ENCODE measurements at places on chromosomes 7 and 10.

- no peak for DNase-seq
Observed at GRCh38 chr10:102322914-102323313, 72.6 kb upstream of the NFKB2 start.

DNA sequence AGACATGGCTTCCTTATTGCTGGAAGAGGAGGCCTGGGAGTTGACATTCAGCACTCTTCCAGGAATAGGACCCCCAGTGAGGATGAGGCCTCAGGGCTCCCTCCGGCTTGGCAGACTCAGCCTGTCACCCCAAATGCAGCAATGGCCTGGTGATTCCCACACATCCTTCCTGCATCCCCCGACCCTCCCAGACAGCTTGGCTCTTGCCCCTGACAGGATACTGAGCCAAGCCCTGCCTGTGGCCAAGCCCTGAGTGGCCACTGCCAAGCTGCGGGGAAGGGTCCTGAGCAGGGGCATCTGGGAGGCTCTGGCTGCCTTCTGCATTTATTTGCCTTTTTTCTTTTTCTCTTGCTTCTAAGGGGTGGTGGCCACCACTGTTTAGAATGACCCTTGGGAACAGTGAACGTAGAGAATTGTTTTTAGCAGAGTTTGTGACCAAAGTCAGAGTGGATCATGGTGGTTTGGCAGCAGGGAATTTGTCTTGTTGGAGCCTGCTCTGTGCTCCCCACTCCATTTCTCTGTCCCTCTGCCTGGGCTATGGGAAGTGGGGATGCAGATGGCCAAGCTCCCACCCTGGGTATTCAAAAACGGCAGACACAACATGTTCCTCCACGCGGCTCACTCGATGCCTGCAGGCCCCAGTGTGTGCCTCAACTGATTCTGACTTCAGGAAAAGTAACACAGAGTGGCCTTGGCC is 4.3 kb downstream of the PGAM2 start:
- no peak for DNase-seq

DNA sequence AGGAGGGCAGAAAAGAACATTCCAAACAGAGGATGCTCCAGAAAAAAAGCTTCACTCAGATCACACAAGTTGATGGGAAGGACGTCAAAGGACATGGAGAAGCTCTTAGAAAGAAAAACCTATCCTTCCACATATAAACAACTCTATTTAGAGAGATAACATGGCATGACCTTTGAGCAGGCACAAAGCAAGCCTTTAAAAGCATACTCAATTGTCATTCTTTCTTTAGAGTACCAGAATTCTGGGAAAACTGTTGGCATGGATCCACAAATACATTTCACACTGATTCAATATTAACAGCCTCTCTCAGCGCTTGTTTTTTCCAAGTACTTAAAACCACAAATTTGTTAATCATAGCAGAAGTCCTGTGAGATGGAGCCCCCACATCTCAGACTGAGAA is 7.3 kb upstream of the ABLIM1 start:
- no peak for DNase-seq

DNA sequence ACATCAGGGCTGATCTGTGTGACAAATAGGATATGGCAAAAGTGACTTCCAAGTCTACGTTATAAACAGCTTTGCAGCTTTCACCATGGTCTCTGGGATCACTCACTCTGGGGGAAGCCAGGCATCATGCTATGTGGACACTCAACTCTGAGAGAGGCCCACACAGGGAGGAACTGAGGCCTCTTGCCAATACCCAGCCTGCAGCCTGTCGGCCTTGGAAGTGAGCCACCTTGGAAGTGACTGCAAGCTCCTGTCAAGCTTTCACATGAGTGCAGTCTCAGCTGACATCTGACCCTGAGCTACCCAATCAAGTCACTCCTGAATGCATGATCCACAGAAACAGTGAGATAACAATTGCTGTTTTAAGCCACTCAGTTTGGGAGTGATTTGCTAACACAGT is 56.5 kb downstream of the MMRN2 start:
- no peak for DNase-seq

- DNase-seq = no peak
Observed at GRCh38 chr10:103660364-103661197, 167.1 kb downstream of the NEURL1 start.

GRCh38 chr7:142645777-142646176 is 103.5 kb upstream of the PRSS1 start:
- DNase-seq = no peak

DNA sequence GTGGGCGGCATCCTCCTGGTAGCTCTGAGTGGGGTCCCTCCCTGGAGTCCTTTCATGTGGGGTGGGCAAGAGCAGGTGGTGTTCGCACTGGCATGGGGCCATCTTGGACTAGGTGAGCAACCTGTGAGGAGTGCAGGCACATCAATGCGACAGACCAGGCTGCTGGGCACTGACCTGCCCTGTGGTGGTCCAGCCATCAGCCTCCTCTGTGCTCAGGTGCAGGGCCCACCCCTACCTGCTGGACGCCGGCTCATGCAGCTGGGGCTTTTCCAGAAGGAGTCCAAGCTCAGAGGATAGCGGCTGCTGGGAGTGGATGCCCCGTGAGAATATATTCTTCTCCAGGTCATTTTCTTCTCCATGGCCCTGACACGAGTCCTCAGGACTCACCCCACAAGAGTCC is 424.4 kb downstream of the GLRX3 start:
- no peak for DNase-seq

- peak; percentile 12 for DNase-seq
Observed at GRCh38 chr10:132169031-132169765, 17.6 kb upstream of the DPYSL4 start.

- no peak for DNase-seq
Observed at GRCh38 chr10:125055446-125055845, 104.9 kb downstream of the CTBP2 start.

DNA sequence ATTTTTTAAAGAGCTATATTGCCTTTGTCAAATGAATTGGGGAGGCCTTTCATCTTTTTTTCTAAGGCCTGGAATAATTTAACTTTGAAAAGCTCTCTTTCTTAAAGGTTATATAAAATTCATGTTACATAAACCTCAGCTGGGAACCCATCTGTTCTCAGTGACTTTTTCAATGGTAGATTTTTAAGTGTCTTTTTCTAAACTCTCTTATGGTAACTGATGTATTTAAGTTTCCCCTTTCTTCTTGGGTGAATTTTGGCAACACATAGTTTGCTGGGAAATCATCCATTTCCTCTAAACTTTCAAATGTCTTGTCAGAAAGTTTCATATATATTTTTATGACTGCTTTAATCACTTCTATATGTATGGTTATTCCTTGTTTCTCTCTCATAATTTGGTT is 362.2 kb upstream of the KLF6 start:
- DNase-seq = no peak

DNA sequence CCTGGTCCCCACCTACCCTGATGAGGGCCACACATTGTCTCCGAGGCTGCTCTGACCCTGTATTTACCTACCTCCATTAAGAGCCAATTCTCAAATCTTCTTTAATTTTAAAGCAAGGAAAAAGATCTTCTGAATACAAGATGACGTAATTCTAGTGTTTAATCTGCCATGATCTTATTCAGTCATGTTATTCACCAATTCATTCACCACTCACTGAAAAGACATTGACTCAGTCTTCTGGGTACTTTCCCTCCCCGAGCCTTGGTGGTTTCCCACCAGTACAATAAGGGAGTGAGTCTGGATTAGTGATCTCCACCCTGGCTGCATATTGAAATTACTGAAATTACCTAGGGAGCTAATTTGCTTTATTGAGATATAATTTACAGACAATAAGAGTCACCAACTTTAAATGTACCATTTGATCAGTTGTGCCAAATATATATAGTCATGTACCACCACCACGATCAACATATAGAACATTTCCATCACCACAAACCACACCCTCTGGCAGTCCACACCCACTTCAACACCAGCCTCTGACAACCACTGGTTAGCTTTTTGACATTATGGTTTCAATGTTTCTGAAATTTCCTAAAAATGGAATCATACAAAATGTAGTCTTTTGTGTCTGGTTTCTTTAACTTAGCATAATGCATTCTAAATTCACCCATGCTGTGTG is 117.5 kb upstream of the UNC5B start:
- no peak for DNase-seq

DNA sequence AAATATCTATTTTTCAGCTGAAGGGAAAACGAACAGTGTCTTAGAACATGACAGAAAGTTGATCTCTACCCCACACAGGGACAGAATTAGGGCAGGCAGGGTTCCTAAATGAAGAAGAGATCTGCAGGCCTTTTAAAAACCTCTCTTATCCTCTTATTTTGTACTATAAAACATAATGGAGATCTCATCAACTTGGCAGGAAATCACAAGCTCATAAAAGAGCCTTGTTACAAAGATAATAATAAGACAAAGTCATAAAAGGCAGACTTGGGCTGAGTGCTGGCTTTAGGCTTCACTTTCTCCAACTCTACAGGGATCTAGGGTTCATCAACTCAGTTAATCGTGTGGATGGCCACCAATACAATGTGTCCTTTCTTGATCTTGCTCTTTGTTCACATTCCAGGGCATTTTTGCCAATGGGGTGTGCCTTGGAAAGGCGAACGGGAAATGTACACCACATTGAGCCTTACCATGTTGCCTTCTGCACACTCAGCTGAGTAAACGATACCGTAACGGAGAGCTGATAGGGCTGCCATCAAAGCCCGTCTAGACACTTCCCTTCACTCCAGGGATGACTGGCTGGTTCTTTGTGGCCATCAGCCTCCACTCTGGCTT is 7.1 kb upstream of the TEX36 start:
- DNase-seq = no peak

GRCh38 chr10:30812018-30812851 is 182.7 kb upstream of the LYZL2 start:
- no peak for DNase-seq

DNA sequence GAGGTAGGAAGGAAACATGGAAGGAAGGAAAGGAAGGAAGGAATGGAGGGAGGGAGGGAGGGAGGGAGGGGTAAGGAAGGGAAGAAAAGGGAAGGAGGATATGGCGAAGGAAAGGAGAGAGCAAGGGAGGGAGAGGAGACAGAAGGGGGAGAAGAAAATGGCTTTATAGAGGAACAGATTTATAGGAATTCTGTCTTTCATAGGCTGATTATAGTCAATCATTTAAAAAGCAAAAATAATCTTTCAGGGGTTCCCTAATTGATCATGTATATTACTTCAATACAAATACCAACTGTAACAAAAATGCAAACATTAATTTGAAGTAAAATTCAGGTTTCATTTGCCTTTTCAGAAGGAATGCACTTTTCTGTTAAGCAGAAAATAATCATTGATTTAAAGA is 519.1 kb downstream of the MDFIC start:
- DNase-seq = no peak

GRCh38 chr7:131533151-131533559 is 23.3 kb downstream of the PODXL start:
- DNase-seq = no peak

GRCh38 chr7:8177109-8177933 is 84.6 kb downstream of the ICA1 start:
- DNase-seq = no peak

DNA sequence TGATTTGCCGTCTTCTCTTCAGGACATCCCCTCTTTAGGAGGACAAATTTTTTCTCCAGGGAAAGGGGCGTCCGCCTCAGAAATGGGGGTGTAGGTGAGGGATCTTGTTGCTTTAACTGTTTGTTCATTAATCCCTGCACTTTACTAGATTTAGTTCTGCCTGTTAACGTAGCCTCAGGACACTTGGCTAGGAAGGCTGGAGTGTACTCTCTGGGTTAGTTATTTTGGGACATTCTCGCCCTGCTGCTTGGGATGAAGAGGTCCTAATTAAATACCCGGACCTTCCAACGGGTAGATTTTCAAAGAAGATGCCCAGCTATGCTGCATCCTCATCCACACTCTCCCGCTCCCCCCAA is 552 bp upstream of the ZNF365 start:
- DNase-seq = no peak

GRCh38 chr7:96719164-96719563 is 9.5 kb upstream of the SEM1 start:
- DNase-seq = no peak

DNA sequence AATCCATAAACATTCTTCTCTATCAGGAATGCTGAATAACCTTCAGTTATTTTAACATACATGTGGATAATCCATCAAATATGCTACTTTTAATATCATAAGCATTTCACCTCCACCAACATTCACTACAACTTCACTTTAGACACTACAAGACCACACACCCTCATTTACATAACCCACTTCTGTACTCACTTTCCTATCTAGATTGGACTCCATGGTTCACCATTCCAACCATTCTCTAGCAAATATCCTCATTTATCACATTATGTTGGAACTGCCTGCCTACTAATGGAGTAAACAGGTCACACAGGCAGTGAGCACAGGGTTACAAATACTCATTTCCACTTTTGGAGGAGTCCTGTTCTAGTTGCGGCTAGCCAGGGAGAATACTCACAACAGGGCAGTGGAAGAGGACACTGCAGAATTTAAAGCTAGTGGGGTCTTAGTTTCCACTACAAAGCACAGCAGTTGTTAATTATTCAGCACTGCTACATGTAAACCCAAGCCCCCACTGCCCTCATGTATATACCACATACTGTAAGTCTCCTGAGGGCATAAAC is 18.4 kb downstream of the SNX13 start:
- no peak for DNase-seq

GRCh38 chr7:1200045-1200444 is 32.6 kb upstream of the UNCX start:
- no peak for DNase-seq

- no peak for DNase-seq
Observed at GRCh38 chr10:3532644-3533043, 252.4 kb downstream of the KLF6 start.

- DNase-seq = peak; percentile 40
Observed at GRCh38 chr10:52883996-52884871, 111.7 kb upstream of the MBL2 start.

DNA sequence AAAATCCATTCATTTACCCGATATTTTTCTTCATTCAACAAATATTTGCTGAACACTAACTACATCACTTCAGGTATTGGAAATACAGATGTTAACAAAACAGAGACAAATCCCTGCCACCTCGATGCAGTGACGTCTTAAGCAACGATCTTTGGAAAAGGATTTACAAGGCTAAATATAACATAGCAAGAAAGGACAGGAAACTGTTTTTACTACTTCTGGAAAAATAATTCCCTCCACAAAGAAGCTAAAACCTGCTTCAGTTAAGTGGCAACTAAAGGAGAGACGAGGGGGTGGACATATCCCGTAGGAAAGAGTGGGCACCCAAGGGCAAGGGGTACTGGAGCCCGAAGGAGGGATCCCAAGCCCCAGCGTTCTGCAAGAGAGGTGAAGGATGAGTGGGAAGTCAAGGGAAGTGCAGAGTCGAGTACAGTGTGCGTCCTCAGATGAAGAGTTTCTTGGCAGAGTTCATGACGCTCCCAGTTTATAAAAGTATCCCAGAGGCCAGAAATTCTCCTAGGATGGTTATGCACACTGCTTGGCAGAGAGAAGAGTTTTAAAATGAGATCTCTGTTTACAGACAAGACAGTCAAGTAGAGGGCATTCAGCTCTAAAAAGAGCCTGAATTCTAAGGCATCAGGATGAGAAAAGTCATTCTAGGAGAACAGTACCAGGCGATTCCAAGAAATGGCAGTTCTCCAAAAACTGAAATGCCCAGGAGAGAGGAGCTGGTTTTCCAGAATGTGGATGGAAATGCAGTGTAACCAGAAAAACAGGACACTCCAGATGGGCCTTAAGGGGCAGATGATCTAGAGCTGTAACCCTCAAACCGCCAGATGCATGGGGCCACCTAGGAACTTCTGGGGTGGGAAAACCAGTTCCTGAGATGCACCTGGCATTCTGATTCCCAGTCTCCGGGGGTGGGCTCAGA is 97.3 kb downstream of the GRB10 start:
- DNase-seq = no peak
